ENCODE measurements at places on chromosomes 3 and 15.

- DNase-seq, result no peak
Measured at GRCh38 chr3:126266291-126266840, 86.0 kb upstream of the ALDH1L1 start.

- DNase-seq, result no peak
Measured at GRCh38 chr15:36469311-36469966, 110.0 kb upstream of the CDIN1 start.

DNA sequence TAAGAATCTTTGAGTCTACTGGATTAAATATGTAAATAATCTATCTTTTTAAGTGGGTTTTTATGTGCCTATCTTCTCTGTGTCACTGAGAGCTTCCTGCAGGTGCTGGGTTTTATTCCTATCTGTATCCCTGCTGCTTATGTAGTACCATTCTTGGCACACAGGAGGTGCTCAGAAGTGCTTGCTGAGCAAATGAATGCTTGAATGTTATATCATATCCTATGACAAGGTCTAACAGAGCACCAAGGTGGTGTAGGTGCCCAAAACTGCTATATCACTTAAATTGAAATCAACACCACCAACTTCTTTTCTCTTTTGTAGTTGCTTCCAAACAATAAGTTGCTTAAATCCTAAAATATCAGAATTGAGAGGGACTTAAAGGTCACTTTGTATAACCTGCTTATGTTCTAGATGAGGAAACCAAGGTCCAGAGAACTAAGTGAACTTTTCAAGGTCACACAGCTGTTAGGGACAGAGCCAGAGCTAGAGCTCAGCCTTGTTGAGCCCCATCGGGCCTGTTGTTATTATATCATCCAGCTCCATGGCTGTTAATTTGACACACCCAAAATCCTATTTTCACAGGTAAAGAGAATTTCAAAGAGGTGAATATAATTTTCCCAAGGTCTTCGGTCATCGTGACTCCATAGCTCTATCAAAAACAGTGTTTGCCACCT, 46.0 kb downstream of the CCNL1 start:
- no peak for DNase-seq

GRCh38 chr3:34531156-34531555, 732.7 kb downstream of the PDCD6IP start:
- DNase-seq, result no peak

GRCh38 chr3:43709022-43709421, 18.3 kb downstream of the ABHD5 start:
- DNase-seq, result no peak

DNA sequence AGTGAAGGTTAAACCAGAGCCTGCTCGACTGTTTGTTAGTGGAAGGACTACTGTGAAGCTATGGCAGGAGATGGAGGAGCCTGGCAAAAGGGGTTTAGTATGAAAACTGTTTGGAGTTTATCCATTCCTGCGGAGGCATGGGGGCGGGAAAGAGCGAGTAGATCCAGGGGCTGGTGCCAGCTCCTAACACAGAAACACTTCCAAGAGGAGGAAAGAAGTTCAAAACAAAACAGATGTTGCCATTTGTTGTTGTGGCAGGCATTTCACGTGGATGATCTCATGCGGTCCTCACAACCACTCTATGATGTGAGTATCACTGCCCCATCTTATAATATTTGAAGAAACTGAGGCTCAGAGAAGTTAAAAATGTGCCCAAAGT, 30.7 kb upstream of the KY start:
- no peak for DNase-seq

DNA sequence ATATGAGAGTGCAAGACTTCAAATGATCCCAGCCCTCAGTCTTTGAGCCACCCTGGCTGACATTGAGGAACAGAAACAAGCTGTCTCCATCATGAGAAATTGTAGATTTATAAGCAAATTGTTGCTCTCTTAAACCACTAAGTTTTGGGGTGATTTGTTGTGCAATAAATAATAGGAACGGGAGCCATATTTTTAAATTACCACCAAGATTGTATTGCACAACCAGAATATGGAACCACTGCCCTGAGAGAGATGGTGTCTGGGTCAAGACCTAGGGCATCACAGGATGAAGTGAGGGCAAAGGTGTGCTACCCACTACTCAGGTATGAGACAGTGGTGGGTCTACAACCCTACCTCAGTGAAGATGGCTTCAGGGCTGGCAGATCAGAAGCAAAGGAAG, 2.3 kb upstream of the CFAP92 start:
- no peak for DNase-seq

DNA sequence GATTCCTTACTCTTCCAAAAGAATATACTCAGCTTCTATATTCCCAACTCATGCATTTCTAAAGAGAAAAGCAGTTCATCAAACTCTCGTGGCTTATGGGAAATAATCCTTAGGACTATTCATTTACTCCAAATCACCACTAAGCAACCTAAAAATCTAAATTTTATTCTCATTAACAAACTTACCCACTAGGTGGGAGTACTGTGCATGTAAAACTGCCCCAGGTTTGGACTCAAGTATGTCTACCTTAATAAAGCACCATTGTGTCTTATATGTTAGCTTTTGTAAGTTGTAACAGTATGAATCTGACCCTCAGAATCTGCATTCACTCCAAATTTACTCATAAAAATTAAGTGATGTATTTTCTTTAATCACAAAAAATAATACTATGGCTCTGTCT, 25.3 kb downstream of the RAD18 start:
- no peak for DNase-seq

- no peak for DNase-seq
Measured at GRCh38 chr3:45548681-45549075, 45.9 kb upstream of the LIMD1 start.

DNA sequence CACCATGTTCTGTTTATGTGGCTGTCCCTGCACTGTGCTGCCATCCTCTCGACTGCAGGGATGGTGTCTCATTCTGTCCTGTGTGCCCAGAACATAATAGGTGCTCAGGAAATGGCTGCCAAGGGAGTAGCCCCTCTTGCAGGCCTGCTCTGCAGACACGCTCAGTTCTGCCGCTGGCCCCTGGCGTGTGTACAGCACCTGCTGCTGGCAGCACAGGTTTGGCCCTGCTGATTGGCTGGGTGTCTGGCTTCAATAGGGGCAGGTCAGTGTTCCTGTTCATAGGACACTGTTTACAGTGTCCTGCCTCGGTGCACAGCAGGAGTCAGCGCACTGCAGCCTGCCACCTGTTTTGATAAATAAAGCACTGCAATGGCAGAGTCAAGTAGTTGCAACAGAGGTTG, 146.9 kb downstream of the DNAJB8 start:
- DNase-seq, result no peak

- no peak for DNase-seq
Measured at GRCh38 chr3:186108106-186108940, 566 bp downstream of the ETV5 start.

- DNase-seq, result no peak
Measured at GRCh38 chr3:17742880-17743657, 638 bp upstream of the TBC1D5 start.

DNA sequence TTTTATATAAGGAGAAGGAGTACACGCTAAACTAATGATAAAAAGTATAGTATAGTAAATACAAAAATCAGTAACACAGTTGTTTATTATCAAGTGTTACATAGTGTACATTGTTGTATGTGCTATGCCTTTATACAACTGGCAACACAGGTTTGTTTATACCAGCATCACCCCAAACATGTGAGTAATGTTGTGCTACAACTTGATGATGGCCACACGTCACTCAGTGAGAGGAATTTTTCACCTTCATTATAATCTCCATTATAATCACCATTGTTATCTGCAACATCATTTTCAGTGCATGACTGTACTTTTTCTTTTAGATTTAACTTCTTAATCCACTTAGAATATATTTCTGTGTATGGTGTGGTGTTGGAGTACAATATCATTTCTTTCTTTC, 204.0 kb upstream of the CTNNB1 start:
- no peak for DNase-seq

DNA sequence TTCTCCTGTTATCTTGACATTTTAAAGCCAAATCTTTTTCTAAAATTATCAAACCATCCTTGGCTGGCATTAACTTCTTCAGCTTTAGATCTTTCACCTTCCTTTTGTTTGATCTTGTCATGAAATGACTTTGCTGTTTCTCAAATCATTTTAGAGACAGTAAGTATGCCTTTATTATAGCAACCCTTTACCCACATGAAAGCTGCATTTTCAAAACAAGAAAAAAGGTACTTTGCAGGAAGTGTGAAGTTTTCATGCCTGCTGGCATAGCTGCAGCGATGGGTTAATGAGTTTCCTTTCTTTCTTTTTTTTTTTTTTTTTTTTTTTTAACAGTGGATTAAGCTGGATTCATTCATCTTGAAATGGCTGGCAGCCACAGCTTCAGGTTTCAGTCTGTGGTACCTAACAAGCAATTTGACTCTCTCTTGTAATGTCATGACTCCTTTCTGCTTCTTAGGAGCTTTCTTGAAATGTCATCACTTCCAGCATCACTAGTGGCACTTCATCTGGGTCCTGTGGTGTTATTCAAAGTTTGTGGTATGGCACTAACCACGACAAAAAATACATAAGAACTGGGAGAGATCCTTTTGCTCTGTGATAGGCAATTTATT, 18.8 kb downstream of the SLC25A26 start:
- no peak for DNase-seq

DNA sequence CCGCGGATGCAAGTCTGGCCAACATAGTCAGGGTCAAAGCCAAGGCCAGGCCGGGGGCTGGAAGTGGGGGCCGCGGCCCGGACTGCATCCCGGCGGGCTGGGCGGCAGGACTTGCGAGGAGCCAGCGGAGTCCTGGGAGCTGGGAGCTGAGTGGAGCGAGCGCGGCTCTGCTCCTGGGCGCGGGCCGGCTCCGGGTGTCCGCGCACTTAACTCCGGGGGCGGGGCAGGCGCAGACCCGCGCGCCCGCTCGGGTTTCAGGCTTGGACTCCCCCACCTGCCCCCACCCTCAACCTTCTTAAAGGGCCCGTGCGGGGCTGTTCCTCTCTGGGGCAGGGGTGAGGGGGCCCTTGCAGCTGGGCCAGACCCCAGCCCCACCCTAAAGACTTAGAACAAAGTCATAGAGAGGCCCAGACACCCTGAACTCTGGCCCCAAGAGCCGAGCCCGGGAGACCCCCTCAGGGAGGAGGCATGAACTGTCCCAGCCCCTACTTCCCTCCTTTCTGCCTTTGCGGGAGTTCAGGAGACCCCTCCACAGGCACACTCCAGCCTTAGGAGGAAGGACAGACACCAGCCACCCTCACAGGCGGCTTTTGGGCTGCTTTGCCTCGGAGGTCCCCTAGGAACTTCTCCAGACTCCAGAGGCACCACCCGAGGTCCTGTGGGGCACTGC, at the start of gene CSPG4:
TSS of gene CSPG4 (minus strand) at position 181 of the 670 bp plus-strand sequence. CDS start at position 88, 93 bp downstream.
- DNase-seq, result no peak

GRCh38 chr3:197680955-197681521, 55.7 kb downstream of the RUBCN start:
- DNase-seq, result no peak

DNA sequence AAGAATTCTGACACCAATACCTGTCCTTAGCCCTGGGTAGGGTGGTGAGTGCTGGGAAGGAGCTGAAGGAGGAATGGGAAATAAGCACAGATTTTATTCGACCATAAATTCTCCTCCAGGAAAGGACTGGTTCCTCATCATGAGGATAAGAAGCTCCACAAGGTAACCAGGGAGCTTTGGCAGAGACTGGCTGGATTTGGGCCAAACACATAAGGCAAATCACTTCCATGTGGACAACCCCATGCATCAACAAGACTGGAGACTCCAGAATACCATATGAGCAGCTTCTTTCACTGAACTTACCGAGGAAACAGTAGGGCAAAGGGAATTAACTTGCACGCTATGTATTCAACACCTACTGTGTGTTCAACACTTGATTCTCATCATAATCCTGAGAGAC, 312.5 kb downstream of the NTRK3 start:
- no peak for DNase-seq

DNA sequence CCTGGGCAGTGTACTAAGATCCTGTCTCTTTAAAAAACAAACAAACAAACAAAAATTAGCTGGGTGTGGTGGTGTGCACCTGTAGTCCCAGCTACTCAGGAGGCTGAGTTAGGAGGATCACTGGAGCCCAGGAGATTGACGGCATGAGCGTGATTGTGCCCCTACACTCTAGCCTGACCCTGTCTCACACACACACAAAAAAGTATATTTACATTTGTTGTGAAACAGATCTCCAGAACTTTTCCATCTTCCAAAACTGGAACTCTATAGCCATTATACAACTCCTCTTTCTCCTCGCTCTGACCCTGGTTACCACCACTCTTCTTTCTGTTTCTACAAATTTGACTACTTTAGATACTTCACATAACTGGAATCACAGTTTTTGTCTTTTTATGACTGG, 56.0 kb upstream of the CCNB2 start:
- DNase-seq, result no peak

DNA sequence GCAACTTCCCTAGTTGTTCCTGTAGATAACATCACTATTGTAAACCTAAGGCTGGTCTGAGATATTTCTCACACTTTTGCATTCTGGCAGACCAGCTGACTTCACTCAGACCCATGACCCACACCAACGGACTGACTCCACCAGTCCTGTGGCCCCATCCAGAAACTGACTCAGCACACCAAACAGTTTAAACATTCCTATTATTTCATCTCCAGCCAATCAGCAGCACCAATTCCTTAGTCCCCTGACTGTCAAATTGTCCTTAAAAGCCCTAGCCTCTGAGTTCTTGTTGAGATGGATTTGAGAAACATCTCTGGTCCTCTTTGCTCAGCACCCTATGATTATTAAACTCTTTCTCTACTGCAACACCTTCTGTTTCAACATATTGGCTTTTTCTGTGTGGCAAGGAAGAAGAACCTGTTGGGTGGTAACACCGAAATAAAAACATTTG, 12.2 kb upstream of the IDH2 start:
- no peak for DNase-seq

DNA sequence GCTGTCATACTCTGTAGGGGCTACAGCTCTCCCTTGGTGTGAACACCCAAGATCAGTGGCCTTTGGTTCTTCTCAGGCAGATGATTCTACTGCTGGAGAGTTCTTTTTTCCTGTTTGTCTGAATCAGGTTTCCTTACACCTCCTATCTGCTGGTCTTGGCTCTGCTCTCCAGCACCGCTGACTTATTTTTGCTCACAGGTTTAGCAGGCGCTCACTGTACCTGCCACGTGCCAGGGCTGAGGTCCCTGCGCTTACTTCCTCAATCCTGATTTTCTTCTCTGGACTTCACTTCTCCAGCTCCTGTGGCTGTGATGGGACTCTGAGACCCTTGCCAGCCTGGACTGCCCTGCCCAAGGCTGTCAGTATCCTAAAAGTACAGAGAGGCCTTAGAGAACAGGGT, 9.5 kb downstream of the BSN start:
- DNase-seq, result no peak

- no peak for DNase-seq
Measured at GRCh38 chr15:64566629-64567427, 106.5 kb downstream of the ZNF609 start.

GRCh38 chr3:43286115-43286840, at the start of gene SNRK:
Gene SNRK, plus strand, starts transcription at chr3:43286540. Its CDS starts 16,664 bp downstream, at chr3:43303204.
- DNase-seq, result peak; percentile 92
